CD8-positive, alpha-beta T cell (primary cell): ENCODE measurements at places on chromosomes 2 and 18.
A peak's percentile ranks its signal among the peaks of the same experiment; 100 is the strongest.

DNA sequence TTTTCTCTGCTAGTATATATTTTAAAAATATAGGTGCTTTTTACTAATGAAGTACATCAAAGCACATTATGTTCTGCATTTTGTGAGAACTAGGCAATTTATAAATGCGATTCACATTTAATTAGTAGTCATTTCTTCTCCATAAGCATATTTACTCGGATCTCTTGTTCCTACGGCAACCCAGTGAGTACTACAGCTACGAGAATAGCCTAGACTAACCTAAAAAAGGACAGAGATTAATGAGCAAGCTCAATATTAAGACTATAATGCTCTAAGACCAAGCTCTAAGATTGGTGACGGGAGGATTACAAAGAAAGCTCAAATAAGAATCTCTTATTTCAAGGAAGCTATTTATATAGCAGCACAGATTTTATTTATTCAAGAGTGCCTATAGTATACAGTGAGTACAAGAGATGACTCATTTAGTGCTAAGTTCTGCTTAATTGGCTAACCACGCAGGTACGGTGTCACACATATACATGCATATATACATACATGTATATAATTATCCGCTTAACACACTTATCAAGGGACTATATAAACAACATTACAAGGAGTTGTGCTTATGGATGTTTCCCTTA is 364.7 kb downstream of the GPD2 start:
- DNase-seq: no peak

DNA sequence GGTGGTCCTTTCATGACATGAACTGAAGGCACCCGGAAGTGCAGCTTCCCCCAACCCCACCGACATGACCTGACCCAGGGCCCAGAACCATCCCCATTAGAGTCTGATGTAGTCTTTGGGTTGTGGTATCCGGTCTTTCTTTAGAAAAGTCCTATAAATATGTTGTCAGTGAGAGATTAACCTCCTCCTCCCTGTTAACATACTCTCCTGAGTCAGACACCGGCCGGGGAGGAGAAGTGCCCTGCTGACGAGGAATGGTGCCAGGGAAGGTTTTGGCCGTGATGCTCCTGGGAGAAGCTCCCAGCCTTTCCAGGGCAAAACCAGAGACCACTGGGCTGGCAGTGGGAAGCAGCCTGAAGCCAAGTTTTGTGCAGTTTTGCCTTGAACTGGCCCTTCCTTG is 109.0 kb downstream of the LAMA3 start:
- no peak for DNase-seq

- DNase-seq: peak; percentile 15
These were observed 10.4 kb upstream of the DOCK10 start for GRCh38 chr2:225052703-225053102.

GRCh38 chr2:176567361-176567760 is 298.1 kb downstream of the MTX2 start:
- DNase-seq: no peak

- no peak for DNase-seq
These were observed 94.9 kb upstream of the RBBP8 start for GRCh38 chr18:22838221-22838620.

DNA sequence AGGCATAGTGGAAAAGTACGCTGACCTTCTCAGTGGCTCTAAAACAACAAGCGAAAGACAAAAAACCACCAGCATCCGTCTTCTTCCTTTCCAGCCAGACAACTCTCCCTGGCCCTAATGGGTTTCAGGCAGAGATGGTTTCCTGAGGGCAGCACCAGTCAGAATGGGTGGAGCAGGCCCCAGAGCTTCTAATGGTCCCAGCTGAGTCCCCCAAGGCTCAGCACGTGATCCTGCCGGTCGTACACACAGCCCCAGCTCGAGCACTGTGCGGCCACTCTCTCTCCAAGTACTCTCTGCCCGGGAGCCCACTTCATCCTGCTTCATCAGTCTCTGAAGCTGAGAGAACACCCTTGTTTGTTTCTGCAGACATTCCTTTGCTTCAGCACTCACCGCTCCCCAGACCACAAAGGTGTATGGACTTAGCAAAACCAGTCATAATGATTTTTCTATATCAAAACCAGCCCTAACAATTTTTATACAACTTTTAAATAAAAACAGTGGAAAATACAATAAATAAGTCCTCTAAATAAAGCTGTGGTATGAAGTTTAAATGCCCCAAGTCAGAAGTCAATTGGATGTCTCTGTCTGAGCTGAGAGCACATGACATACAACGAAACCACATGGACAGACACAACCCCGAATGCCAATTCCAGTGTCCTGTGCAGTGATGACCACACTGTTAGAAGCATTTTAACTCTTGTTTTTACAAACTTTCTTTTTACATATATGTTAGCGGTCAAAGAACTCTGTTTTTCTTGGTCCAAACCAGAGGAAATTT is 63.9 kb downstream of the PARD6G start:
- DNase-seq: no peak

- DNase-seq: no peak
These were observed 239.1 kb downstream of the HDAC4 start for GRCh38 chr2:239161711-239162140.

- no peak for DNase-seq
These were observed 137.1 kb downstream of the RPIA start for GRCh38 chr2:88828397-88829137.

DNA sequence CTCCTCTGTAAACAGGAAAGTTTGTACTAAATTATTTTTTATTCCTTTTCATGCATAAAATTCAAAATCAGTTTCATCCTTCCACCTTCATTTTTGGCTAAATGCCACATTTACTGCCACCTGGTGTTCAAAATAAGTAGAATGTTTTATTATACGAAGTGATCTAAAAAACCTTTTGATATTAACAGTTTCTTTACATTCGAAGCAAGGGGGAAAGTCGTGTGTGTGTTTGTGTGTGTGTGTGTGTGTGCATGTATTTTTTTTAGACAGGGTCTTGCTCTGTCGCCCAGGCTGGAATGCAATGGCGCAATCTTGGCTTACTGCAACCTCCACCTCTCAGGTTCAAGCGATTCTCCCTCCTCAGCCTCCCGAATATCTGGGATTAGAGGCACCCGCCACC is 9.0 kb upstream of the SCN9A start:
- DNase-seq: no peak

GRCh38 chr2:213818436-213818835 is 534.2 kb downstream of the SPAG16 start:
- no peak for DNase-seq

DNA sequence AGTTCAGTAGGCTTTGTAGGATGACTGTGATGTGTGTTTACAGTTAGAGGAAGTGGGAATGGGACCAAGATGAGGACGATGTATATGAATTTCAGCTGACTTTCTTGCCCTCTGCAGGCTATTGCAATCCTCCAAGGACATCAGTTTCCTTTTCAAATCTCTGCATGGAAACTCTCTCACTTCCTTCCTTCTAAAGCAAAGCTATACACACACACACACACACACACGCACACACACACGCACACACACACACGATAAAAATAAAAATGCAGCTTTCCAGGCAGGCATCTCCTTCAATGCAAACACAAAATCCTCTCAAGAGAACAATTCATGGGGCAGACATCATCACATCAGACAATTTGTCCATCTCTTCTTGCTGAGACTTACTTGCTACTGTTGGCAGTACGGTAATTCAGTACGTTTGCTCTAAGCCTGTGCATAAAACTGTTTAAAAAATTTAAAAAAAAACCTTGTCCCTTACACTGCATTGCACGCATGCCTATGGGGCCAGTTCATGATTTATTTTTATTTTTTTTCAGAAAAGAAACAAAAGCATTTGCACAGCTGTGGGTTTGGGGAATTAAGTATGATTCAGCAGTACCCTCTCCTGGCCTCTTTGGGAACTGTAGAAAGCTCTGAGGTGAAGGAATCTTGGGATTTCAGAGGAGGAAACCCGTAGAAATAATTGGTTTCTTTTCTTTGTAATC is 27.1 kb upstream of the ICOS start:
- no peak for DNase-seq

DNA sequence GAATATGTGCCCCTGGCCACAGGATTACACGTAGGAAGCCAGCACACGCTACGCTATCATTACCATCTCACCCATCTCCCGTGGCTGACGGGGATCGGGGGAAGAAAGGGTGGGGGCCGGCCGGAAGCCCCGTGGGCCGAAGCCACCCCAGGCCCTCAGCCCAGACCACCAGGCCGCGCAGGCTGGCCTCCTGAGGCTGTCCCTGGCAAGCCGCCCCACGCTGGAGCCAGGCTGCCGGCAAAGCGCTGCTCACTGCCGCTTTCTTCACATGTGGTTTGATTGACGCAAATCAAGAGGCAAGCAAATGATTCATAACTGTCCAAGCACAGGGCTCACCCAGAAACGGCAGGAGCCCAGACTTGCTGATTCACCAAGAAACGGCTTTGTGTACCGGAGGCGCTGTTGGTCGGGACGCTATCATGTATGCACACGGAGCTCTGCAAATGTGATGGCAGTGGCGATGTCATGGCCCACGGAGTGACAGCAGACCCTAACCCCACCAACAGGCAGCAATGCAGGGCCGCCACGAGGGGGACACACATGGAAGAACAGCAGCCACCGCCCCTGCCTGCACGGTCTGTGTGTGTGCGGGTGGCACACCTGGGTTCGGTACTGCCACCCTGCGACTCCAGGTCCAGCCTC is 125.7 kb downstream of the HDAC4 start:
- peak; percentile 77 for DNase-seq

DNA sequence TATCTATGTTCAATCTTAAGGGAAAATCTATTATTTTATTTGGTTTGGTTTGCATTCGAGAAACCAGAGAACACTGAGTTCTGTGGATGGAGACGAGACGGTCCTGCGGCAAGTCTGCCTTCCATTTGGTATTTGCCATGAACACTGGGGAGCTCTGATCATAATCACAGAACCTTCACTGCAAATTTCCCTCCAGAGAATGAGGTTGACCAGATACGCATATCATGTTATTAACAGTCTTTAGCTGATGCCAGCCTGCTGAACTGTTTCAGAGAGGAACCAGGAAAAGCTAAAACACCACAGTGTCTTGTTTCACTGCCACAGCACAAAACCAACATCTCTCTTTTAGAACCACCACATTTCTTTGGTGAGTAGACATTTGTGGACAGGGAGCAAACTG is 269.4 kb upstream of the AGAP1 start:
- no peak for DNase-seq

DNA sequence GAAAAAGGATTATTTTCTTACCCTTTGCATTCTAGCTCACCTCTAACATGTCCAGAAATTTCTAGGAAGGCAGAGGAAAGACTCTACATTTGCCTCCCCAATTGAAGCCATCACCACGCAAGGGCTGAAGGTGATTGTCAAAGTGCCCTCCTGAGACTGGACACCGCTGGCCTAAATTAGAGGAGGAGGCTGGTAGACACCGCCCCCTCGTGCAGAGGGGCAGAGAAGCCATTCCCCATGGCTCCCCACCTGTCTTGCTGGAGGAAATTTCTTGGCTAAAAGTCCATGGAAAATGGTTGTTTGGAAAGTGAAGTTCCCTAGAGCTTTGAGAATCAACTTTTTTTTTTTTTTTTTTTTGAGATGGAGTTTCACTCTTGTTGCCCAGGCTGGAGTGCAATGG is 31.3 kb upstream of the CREB1 start:
- DNase-seq: no peak

- DNase-seq: no peak
These were observed 53.5 kb downstream of the SLC4A1AP start for GRCh38 chr2:27717070-27717795.

- no peak for DNase-seq
These were observed 3.6 kb downstream of the BIRC6 start for GRCh38 chr2:32360416-32360815.

- no peak for DNase-seq
These were observed 4.2 kb downstream of the RNF144A start for GRCh38 chr2:6921321-6921922.

DNA sequence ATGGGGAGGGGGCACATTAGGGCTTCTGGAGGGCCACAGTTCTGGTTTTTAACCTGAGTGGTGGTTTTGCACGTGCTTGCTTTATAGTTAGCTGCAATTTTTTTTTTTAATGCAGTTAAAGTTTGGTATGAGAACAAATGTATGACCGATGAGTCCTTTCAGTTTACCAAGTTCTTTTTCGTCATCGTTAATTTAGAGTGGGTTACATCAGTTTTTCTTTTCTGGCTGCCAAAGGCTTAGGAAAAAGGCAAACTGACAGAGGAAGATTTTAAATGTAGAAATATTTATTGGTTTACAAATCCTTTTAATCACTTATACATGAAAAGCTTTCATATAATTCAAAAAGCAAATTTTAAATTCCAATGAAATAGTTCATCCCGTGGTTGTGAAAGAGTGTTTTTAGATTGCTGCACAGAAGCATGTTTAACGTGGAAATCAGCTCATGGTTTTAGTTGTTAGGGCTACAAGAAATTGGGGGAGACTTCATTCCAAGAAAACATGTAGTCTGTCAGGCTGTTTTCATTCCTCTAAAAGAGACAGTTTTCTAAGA is 82.9 kb downstream of the MSH2 start:
- DNase-seq: no peak

GRCh38 chr18:12828116-12829051 is 55.7 kb downstream of the PTPN2 start:
- no peak for DNase-seq

- DNase-seq: no peak
These were observed 373.9 kb upstream of the CNTNAP5 start for GRCh38 chr2:123651151-123651550.

DNA sequence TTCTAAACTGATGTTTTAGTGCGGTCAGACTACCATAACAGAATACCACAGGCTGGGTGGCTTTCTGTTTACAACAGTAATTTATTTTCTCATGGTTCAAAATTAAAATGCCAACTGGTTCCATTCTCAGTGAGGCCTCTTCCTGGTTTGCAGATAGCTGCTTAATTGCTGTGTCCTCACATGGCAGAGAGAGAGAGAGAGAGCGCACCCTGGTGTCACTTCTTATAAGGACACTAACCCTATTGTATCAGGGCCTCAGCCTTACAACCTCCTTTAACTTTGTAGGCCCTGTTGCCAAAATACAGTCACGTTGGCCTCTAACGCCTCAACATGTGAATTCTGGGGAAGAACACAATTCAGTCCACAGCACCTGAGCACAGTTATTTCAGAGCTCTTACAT is 37.5 kb upstream of the ZNF385B start:
- no peak for DNase-seq

DNA sequence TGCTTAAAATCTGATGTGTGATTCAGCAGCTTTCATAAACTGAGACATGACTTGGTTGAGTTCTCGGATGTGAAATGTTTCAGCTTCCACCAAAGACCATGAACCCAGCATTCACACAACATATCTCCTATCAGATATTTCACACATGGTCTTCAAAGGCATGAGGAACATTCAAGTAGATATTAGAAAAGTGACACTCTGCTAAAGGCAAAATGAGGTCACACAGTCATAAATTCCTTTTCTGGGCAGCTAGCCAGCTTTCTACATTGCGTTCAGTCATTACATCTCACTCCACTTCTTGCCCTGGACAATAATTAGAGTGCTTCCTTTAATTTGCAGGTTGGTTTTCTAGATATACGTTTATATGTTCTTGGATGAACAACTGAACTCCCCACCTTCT is 96.7 kb downstream of the GAREM1 start:
- no peak for DNase-seq
